Large intestine (tissue), 12 donors: ENCODE measurements at places on chromosomes 12 and 14. TPM values are rescaled to one million over a fixed set of nuclear protein-coding genes. Genes with fewer than 3 reads are reported as not detected.

PRKD1 gene
- 18.6 TPM for polyA plus RNA-seq

SLC16A7 gene
- polyA plus RNA-seq = 4.2 TPM

RNASE1 gene
- 107 TPM for polyA plus RNA-seq

PRB2 gene
- 0.28 TPM for polyA plus RNA-seq

FAM222A gene
- polyA plus RNA-seq = 6.3 TPM

DNM1L gene
- 88.0 TPM for polyA plus RNA-seq

PROX2 gene
- 1.5 TPM for polyA plus RNA-seq

SPX gene
- polyA plus RNA-seq = 3.5 TPM

AMIGO2 gene
- polyA plus RNA-seq = 19.6 TPM

AHSA1 gene
- polyA plus RNA-seq = 119 TPM

- peak; percentile 96 for DNase-seq
Observed at GRCh38 chr12:3967556-3968160, 94.5 kb upstream of the PARP11 start.

- no peak for DNase-seq
Observed at GRCh38 chr12:123914726-123915333, 57.8 kb downstream of the CCDC92 start.

GRCh38 chr12:67709367-67709954 lies 60.9 kb downstream of the DYRK2 start:
- DNase-seq = no peak

DNA sequence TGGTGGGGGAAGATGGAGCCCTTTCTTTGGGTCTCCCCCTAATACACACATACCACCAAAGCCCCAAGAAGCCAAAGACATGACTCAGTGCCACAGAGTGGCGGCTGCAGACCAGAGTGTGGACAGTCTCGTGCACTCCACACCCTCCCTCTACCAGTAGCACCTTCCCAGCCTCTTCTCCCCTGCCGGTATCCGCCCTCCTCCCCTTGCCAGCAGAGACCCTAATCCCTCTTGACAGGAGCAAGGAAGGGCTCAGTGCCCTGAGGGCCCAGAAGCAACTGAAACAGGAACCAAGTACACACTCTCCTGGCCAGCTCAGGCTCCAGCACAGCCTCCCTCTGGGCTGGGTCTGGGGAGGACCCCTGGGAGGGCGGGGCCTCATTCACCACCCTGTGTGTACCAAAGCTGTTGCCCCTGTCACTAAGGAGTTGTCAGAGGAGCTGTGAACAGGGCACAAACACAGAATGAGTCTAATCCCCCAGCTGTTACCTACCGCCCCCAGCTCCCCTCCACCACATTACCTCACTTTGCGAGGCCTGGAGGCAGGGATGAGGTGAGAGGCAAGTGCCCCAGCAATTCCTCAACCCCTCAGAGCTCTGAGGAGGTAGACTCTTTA lies 8.2 kb downstream of the SPRYD3 start:
- DNase-seq = peak; percentile 3

- DNase-seq = no peak
Observed at GRCh38 chr14:82911930-82912329, 1378.3 kb upstream of the SEL1L start.

GRCh38 chr12:27012982-27013255 lies 1.3 kb downstream of the TM7SF3 start:
- DNase-seq = no peak

GRCh38 chr14:63423889-63424288 lies 105.2 kb upstream of the GPHB5 start:
- DNase-seq = no peak

GRCh38 chr14:101395779-101396178 lies 165.5 kb upstream of the DIO3 start:
- DNase-seq = no peak

- DNase-seq = no peak
Observed at GRCh38 chr12:2301531-2302461, 249.0 kb downstream of the CACNA1C start.

GRCh38 chr12:47378907-47379306 lies 299.1 kb upstream of the AMIGO2 start:
- no peak for DNase-seq

- no peak for DNase-seq
Observed at GRCh38 chr14:96792003-96792402, 5.2 kb upstream of the VRK1 start.

DNA sequence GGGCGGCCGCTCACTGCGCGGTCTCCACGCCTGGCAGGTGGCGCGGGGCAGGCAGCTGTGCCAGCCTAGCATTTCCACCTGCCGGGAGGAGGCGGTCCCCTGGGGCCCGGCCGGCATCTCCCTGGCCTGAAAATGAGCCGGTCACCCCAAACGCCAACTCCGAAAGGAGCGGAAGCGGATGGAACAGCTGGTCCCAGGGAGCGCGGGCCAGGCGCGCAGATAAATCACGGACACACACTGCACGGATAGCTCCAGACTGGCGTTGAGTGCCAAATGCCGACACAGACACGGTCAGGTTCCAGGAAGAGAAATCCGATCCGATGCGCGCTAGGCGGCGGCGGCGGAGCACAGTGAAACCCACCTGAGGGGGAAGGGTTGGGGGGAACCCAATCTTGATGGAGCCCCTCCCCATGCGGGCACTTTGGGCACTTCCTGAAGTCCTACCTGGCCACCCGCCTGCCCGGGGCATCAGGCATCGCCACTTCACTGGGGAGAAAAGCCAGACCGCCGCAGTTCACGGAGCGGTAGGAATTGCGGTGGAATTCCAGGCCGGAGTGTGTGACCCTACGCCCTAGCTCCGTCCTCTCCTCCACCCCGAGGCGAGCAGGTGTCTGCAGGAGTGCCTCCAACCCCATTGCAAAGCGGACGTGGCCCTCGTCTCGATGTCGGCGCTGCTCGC lies 624 bp upstream of the PLEKHD1 start:
- DNase-seq = peak; percentile 33

GRCh38 chr14:73613046-73613383 lies 698 bp downstream of the ACOT6 start:
- DNase-seq = no peak

DNA sequence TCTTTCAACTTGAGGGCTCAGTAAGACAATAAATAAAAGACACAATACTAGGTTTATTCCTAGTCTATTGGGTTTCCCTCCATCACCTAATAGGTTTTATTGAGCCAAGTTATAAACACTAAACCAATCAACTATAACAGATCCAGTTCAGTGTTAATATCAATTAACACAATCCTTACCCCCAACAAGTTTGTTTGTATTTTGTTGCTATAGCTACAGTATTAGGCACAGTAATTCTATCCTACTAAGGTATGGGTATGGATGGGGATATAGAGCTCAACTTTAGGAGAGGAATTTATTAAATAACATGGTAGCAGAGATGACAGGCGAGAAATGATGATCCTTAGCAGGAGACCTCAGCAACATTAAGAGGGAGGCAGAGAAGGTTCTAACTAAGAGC lies 13.3 kb downstream of the PPP4R3A start:
- peak; percentile 46 for DNase-seq

DNA sequence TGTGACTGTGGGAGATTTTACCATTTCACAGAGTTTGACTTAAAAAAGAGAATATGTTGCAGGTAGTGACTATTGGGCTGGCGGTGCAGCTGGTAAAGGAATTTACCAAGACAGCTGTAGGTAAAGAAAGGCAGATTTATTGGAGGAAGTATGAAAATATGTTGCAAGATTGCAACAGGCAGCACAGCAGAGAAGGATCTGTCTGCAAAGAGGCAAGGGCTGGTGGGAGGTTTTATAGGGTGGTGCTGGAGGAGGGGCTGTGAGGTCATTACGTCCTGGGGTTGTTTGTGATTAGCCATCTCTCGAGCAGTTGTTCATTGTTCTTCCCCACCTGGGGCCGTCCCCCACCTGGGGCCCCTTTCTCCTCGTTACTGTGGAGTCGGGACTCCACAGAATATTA lies 62.1 kb downstream of the ACACB start:
- DNase-seq = no peak

DNA sequence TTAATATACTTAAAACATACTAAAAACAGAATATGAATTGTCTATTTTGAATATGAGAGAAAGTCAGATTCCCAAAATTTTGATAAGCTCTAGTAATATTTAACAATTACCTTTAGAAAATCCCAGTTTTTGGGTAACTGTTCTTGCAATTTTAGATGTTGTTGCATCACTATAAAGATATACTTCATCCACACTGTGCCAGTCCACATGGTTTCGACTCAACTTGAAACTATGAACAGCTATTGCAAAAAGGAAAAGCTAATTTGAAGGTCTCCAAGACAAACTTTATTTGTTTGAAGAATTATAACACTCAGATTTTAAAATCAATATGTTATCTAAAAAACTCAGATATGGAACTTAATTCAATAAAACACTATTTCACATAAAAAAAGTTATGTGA lies 59.9 kb downstream of the DDHD1 start:
- no peak for DNase-seq

- no peak for DNase-seq
Observed at GRCh38 chr12:48777501-48778400, 11.1 kb downstream of the ADCY6 start.

- peak; percentile 84 for DNase-seq
Observed at GRCh38 chr12:6183689-6184428, 16.3 kb upstream of the CD9 start.
